Keratinocyte (primary cell): ENCODE measurements at places on chromosomes 16 and 17.

DNA sequence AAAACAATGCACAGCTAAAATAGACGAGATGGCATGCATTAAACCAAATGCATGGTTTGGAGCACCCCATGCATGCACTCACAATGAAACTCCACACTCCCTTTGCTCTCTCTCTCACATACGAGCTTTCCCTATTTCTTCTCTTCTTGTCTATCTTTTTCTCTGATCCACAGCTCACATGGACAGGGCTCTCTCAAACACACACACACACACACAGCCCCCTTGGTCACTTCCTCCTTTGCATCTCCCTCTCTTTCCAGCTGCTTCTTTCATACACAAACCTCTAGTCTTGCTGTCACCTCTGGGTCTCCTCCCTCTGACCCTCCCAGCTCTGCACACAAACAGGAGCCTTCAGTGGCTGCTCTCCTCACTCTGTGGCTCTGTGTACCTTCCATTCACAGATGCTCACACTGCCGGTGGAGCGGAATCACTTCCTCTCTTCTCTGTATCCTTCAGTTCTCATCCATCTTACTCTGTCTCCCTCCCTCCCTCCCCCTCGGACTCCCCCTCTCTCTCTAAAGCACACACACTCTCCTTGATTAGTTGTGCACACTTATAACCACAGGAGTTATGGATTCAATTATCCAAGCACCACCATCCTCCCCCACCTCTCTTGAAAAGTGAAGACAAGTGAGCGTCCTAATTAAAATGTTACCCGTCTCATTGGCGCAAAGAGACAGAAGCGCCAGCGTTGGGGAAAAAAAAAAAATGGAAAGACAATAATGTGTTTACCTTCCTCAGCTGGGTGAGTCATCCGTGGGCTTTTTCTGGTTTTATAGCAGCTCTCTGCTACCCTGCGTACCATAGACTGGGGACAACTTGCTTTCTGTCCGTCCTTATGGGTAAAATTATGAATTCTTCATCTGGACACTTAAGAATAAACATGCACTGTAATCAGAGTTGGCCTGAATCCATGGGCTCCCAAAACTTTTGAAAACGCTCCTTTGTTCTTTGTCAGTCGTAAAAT, 90.8 kb downstream of the SHISA6 start:
- DNase-seq: no peak

DNA sequence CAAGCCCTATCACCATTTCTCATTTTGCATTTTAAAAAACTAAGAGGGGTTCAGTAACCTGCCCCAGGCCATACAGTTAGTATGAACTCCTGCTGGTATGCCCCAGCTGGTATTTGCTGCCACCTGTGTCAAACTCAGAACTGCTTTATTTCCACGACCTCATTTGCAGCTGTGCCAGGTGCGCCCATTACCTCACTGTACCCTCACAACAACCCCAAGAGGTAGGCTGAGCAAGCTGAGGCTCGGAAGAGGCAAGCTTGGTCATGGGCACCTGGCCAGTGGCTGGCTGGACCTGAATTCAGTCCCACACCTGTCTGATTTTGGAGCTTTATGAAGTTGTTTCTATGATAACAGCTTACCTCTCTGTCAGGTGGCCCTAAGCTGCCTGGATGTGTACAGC, 7.6 kb downstream of the EPN2 start:
- no peak for DNase-seq

GRCh38 chr16:47873434-47873833, 282.4 kb downstream of the ABCC12 start:
- no peak for DNase-seq

DNA sequence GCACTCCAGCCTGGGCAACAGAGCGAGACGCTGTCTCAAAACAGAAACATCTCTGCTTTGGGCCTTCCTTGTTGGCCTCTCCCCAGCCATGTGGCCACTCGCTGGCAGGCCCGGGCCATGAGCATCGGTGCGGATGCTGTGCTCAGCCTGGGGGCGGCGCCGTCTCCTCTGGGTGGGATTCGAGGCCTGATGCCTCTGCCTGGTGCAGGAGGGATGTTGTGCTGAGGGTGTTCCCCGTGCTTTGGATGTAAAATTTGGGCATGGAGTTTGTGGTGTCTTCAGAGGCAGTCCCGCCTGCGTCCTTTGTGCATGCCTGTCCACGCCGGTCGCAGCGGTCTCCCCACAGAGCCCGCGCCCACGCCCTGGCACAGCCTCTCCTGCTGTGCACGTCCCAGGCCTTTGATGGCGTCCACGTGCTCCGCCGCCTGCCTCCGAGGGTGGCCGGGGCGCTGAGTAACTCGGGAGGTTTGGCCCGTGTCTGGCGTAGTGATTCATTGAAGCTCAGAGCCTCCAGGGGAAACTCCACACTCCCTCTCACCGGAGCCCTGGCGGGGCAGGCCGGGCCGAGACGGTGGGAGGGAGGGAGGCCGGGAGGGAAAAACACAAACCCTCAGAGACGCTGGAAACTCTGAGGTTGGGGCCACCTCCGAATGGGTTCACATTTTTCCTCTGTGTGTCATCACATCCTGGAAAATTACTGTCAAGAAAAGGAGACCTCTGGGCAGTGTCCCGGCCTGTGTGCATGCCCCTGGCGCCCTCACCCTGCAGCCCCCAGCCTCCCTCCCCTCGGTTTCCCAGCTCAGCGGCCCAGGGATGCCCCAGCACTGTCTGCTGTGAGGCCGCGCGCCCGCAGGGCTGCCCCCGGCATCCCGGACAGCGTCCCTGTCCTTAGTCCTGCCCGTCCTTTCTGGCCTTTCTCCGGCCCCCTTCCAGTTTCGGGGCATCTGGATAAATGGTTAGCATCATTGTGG, 19.0 kb downstream of the CENPX start:
- DNase-seq: peak; percentile 73

DNA sequence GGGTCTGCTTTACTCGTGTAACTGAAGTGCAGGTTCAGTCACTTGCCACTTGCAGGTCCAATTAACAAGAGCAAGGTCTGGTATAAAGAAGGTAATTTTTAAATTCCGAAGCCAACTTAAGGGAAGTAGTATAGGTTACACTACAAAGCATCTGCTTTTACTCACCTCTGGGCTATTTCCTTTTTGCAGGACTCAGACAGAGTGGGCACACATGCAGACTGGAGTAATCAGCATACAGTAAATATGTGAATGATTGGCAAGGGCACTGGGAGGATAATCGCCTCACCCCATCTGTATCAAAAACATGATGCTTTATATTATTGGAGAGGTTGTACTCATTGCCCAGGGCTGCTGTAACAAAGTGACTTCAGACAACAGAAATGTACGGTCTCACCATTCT, 160.1 kb upstream of the CDH5 start:
- no peak for DNase-seq
